ENCODE measurements at places on chromosomes 7 and 10.

DNA sequence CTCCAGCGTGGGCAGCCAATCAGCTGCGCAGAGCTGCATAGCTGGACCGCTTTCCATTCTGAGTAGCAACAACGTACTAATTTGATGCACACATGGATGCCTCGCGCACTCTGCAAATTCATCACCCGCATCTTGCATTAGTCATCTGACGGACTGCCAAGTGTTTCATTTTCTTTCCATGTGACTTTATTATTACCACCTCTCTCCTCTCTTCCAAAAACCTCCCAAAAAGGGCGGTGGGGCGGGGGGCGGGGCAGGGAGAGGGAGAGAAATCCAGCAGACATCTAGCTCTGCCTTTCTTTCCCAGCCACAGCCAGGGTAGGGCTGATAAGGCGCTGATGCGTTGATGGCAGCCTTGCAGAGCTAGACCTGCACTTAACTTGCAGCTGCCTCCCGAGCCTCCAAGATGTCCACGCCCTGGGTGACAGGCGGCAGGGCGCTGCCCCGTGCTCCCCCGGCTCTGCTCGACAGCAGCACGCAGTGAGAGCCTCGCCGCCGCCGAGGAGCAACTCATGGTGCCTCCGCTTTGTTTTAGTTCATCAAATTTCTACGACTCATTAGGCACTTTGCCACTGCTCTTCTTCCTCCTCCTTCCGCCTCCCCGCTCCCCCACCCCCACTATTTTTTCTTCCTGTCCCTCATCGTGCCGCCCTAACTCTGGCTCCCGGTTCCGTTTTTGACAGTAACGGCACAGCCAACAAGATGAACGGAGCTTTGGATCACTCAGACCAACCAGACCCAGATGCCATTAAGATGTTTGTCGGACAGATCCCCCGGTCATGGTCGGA lies 147.3 kb downstream of the CELF2 start:
- peak; percentile 81 for DNase-seq

- DNase-seq = no peak
These were observed 210.3 kb downstream of the CAMK1D start for GRCh38 chr10:12559578-12560178.

GRCh38 chr7:79610313-79610712 lies 156.8 kb upstream of the MAGI2 start:
- DNase-seq = no peak

DNA sequence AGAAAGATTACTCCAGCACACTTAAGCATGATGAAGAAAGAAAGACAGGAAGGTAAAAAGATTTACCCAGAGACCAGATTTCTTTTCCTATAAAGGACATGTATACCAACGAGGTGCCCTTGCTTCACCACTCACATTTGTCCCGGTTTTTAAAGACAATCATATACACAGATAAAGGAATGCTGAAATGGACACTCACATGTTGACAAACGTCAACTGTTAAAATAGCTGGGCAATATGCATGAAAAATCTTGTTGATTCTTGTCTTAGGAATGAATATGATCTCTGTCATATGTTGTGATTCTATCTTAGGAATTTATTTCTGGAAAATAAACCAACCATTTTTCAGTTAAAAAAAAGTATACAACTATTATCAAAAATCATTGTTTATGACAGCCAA lies 158.2 kb downstream of the SRPK2 start:
- no peak for DNase-seq

GRCh38 chr10:60338786-60339185 lies 50.9 kb downstream of the ANK3 start:
- DNase-seq = no peak

- DNase-seq = no peak
These were observed 432.6 kb downstream of the TNS3 start for GRCh38 chr7:47149208-47149839.

GRCh38 chr10:119030421-119031250 lies 1.1 kb downstream of the NANOS1 start:
- DNase-seq = peak; percentile 50

GRCh38 chr7:7228967-7229366 lies 46.6 kb downstream of the C1GALT1 start:
- no peak for DNase-seq

DNA sequence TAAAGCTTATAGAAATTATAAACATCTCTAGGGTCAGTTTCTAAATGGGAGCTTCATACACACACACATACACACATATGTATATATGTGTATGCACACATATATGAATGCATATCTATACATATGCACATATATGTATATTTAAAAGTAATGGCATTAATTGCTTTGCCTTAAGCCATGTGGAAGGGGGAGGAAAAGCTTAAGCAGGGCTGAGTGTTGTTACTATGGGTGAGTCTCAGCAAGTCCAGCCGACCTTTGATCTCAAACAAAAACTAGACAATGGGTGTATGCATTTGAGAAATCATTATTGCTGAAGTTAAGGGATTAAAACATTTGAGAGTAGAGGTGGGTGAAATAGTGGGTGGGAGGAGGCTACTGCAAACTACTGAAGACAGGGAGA lies 546.7 kb downstream of the MAGI2 start:
- no peak for DNase-seq

- DNase-seq = no peak
These were observed 314.1 kb downstream of the WDR11 start for GRCh38 chr10:121165276-121165675.

- no peak for DNase-seq
These were observed 517.6 kb downstream of the KCNMA1 start for GRCh38 chr10:77120012-77120411.

Measured in CD4-positive, alpha-beta T cell treated with Interleukin-17A for 1 hour (primary cell).